ENCODE measurements at places on chromosomes 7 and 10.

- peak; percentile 58 for DNase-seq
Measured at GRCh38 chr10:99172128-99172738, 63.4 kb downstream of the HPSE2 start.

DNA sequence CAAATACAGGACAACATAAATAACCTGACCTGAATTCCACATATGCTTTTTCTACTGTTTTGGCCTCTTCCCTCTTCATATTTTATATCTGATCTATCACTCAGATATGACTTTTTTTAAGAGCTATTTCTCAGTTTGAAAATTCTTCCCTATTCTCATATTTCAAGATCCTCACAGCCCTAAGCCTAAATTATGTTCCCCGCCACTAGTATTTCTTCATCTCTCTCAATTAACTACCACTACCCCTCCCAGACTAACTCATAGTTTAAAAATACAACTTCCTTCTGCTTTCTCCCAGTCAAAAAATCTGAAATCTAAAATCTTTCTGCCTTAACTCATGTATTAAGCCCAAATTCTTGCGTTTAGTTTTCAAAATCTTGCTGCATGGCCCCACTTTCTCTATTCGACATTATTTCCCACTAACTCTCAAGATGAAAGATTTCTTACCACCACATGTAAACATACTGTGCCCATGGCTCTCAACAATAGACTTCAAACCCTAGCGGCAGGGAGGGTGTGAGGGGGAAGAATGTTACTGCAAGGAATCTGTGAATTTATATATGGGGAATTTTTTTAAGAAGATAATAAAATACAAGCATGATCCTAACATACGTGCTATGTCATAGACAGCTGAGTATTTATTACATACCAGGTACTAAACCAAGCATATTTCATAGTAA lies 64.6 kb downstream of the TFEC start:
- DNase-seq = no peak

DNA sequence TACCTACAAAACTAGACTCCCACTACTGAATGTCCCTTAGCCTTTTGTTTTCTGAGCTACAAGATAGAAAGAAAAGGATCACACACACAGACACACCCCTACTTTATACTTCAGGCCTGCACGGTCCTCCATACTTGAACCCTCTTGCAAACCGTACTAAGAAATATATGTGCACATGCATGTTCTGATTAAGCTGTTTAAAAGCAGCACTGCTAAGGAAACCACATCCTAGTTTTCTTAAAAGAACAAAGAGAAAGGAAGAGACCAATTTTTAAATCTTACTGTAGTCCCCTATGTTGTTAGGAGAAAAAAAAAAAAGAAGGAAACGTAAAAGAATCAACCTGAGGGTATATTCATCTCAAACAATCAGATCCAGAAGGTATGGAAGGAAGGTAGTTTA lies 501.2 kb downstream of the PARD3 start:
- DNase-seq = no peak

DNA sequence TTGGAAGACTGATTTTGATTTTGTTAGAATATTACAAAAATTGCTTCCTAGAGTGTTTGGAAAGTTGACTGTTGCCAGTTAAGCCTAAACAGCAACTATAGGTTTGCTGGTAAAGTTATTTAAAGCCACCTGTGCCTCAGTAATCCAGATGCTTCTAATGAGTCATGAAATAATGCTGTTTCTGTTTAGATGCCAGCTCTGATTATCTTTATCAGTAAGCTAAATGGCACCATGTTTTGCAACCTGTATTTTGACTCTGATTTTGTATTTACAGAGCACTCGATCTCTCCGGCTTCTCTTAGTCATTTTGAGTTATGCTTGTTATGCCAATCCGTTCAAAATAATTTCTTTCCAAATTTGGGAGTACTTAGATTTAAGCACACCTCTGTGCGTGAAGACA lies 366.1 kb downstream of the EXOC4 start:
- no peak for DNase-seq

DNA sequence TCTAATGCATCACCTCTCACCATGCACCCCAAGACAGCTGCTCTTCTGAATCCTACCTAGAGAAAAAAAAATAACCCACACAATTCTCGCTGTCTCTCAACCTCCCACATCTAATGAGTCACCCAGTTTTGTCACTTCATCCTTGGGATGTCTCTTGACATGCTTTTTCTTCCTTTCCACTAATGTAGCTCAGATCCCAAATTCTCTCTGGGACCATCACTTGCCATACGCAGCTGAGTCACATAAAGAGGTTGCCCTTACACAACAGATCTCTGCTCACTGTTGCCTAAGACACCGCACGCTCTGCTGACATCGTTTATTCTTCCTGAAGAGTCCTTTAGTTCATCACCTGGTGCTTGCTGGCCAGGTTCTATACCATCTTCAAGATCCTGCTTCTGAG lies 606.0 kb upstream of the GALNT17 start:
- no peak for DNase-seq

DNA sequence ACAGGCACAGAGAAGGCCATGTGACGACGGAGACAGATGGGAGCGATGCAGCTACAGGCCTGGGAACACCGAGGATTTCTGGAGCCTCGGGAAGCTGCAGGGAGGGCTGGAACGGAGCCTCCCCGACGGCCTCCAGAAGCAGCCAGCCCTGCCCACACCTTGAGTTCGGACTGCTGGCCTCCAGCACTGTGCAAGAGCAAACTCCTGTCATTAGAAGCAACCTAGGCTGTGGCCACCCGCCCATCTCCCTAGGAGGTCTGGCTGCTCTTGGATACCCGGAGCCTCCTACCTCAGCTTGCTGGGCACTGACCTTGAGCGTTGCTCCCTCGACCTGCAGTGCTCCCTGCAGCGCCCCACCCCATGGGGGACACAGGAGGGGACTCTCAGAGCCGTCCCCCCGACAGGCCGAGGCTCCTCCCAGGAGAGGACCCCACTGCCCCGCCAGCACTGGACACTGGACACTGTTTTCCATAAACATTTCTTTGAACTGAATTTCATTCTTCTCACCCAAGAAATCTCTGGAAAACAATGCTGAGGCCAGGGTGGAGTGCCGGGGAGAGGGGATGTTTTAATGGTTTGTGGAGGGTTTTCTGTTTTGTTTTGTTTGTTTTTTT lies 22.5 kb upstream of the TNRC18 start:
- DNase-seq = no peak

- DNase-seq = no peak
Measured at GRCh38 chr10:87000491-87000890, 19.6 kb upstream of the FAM25A start.

DNA sequence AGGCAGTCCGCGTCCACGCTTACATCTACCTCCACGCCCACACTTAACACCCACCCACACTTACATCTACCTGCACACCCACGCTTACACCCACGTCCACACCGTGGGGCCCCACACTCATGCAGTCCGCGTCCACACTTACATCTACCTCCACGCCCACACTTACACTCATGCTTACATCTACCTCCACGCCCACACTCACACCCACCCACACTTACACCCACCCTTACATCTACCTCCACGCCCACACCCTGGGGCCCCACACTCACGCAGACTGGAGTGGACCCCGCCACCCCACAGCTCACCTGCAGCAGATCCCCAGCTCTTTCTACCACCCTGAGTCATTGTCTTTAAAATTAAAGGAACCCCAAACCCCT lies 32.4 kb upstream of the PWWP2B start:
- DNase-seq = no peak

- no peak for DNase-seq
Measured at GRCh38 chr7:28481091-28481926, 69.0 kb downstream of the CREB5 start.

GRCh38 chr10:88810196-88810961 lies 7.8 kb downstream of the LIPM start:
- peak; percentile 64 for DNase-seq

- DNase-seq = no peak
Measured at GRCh38 chr10:102585026-102585425, 59.3 kb upstream of the TRIM8 start.

- no peak for DNase-seq
Measured at GRCh38 chr10:3430501-3430900, 257.9 kb upstream of the PITRM1 start.

GRCh38 chr10:93445097-93445960 lies 36.8 kb downstream of the MYOF start:
- peak; percentile 91 for DNase-seq

GRCh38 chr10:31101123-31101522 lies 69.5 kb upstream of the ZNF438 start:
- peak; percentile 75 for DNase-seq

DNA sequence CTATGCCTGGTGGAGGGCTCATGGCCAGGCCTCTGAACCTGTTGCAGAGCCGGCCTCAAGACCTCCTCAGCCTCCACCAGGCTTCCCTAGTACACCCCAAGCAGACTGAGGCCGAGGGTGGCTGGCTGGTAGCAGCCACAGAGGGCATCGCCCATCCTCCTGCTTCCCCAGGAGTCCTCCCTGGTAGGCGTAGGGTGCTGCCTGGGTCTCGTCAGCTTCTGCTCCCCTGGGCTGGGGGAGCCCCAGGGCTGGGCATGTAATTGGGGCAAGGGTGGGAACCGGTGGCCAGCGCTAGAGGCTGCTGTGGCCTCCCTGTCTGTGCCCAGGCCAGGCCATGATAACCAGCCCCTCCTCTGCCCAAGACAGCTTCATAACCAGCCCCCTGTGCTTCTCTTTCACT lies 32.6 kb downstream of the TBATA start:
- no peak for DNase-seq

DNA sequence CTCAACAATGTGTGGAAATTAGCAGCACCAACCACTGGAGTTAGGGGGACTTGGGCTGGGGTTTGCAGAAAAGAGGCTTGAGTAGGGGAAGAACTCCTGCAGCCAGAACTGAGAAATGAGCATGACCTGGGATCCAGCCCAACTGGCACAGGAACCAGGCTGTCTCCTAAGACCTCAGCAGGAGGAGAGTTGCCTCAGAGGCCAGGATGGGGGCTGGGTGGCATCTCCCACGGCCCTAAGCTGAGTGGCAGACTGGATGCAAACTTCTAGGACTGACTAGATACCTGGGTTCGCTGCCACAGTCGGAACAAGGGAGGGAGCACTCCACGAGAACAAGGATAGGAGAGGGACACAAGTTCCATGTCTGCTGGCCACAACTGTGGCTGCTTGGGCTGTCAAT lies 62.6 kb downstream of the RNF32 start:
- DNase-seq = no peak

DNA sequence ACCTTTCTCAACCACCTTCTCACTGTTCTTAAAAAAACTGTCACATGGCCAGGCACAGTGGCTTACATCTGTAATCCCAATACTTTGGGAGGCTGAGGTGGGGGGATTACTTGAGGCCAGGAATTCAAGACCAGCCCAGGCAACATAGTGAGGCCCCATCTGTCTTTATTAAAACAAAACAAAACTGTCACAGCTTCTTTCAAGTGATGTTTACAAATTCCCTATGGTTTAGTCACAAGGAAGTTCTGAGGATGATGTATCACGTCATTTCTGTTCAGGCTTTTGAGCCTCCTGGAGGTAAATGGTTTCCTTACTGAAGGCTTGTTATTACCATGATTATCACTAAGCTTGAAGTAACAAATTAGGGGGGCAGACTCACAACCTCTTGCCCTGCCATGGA lies 186.2 kb downstream of the CFTR start:
- DNase-seq = peak; percentile 23

GRCh38 chr10:100829933-100830727 lies 82.6 kb upstream of the SLF2 start:
- no peak for DNase-seq

- no peak for DNase-seq
Measured at GRCh38 chr10:99682032-99682431, 22.7 kb downstream of the ENTPD7 start.

DNA sequence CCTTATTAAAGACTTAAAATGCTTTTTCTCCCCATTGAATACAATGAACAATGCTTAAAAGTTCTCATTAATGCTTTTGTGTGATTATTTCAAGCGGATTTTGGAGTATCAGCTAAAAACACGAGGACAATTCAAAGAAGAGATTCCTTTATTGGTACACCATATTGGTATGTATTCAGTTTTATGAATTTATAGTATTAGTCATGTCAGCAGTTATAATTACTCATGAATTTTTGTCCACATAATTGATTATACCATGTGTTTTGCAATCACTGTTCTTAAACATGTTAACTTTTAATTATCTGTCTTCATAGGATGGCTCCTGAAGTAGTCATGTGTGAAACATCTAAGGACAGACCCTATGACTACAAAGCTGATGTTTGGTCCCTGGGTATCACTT lies 31.9 kb downstream of the SLK start:
- DNase-seq = no peak

GRCh38 chr10:120085096-120085796 lies 192.7 kb downstream of the SEC23IP start:
- DNase-seq = no peak

DNA sequence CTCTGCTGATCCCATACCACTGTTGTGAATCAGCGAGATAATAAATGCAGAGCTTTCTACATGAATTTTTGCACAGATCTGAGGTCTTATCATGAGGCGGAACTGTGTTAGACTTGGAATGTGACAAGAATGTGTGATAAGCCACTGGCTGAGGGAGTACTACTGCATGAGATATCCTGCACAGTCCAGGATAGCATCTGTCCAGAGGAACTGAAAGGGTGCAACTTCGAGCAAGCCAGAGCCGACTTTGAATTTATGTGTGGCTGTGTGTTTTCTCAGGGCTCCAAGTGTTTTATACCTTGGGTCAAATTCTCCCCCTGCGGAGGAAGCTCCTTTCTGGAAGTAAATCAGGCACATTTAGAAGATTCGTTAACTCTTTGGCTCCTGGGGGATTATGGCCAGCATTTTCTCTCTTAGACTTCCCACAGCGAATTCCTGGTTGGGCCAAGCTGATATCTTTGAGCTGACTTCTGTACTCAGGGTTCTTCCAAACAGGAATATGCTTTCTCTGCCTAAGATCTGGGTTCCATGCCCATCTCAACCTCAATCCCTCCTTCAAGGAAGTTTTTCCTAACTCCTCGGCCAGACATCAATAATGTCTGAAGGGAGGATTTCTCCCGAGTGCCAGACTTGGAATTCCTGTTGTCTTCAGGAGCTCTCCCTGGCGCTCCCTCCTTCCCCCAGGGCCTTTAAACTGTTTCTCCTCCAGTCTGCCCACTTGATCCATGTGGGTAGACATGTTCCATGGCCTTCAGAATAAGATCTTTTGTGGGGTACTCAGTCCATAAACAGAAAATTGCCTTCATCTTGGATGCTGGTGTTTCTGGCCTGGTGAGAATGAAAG lies 2.5 kb upstream of the MEST start:
- DNase-seq = peak; percentile 13

GRCh38 chr10:66832781-66833422 lies 92.9 kb upstream of the LRRTM3 start:
- DNase-seq = no peak

GRCh38 chr7:23893942-23894891 lies 184.2 kb downstream of the STK31 start:
- no peak for DNase-seq

Measured in urothelium cell line (cell line).